Hematopoietic multipotent progenitor cell treated with erythropoietin and hydrocortisone succinate and interleukin-3 and kit ligand, for 8 days (in vitro differentiated cells): ENCODE measurements at places on chromosomes 1 and 21.

GRCh38 chr1:89472253-89472652 is 52.4 kb upstream of the LRRC8B start:
- DNase-seq = no peak

- DNase-seq = no peak
Measured at GRCh38 chr21:46603228-46603627, 1.7 kb downstream of the S100B start.

- no peak for DNase-seq
Measured at GRCh38 chr1:245258271-245258920, 103.6 kb downstream of the KIF26B start.

DNA sequence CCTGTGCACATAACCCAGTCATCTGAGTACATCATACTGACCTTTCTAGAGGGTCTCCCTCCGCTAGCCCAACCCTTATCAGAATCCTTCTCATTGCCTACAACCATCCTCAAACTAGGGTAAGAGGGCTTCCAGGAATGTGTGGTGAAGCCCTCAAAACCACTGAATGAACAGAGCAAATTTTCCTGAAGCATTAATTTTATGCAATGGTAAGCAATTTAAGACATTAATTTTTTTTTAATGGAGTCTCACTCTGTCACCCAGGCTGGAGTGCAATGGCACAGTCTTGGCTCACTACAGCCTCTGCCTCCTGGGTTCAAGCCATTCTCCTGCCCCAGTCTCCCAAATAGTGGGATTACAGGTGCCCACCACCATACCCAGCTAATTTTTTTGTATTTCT is 86.1 kb upstream of the ZNF281 start:
- DNase-seq = no peak

DNA sequence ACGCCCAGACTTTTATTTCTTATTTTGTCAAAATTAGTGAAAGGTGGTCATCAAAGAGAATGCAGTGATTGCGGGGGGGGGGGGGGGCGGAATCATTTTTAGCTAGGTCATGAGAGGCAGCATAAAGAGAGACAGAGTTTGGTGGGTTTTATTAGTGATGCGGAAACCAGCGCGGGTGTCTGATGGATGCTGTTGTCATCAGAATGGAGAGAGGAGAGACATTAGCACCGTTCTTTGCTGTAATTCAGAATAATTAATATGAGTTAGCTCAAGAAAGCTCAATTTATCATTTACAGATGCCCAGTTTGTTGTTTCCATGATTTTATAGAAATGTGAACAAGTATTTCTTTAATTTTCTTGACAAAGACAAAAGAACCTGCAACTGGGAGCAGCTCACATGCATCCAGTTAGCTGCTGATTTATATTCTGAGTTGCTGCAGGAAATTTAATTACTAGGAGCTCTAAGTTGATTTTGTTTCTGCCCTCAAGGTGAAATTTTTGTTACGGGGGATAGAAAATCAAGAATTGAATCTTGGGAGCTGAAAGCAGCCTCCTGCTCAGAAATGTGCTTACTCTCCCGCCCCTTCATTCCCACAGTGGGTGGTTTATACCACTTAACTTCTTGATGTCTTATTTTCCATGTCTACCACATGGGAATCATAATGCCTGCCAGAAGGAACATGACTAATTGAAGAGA is 133.4 kb upstream of the MAP1LC3C start:
- no peak for DNase-seq

- DNase-seq = no peak
Measured at GRCh38 chr1:96367791-96368190, 353.8 kb upstream of the PTBP2 start.

DNA sequence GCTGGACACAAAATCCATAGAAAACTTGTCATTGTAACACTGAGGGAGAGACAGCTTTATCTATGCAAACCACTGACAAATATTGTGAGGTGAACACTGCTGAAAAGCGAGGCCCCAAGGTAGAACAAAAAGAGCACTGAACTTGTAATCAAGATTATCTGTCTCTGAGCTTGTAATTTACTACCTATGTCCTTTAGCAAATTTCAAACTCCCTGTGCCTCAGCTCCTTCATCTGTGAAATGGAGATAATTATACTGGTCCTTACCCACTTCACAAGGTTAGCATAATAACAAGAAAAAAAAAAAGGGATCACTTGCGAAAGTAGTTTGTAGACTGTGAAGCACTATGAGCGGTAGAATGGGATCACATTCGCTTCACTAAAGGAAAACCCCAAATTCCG is 4.9 kb upstream of the NUCKS1 start:
- no peak for DNase-seq

DNA sequence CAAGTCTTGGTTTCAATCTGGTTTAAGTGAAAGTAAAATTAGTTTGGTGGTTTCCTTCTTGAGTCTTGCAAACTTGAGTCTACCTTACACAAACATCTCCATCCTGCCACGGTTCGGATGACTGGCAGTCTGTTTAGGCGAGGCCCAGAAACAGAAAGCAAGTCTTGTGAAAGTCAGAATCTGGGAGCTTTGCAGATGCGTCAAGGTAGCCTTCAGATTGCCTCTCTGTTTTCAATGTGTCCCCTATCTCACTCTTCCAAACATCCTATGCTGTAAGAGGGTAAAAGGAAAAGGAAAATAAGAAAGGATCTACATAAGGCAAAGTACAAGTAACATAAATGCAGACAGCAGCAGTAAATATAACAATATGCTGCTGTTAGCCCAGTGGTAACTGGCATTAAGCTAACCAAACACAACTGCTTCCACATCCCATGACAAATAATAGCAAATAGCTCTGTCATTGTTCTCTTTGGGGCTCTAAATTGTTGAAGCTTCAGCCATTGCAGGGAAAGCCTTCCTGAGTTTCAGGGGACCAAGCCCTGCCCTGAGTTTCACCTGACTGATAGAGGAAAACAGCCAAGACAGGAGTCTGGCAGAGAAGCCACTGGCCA is 26.2 kb upstream of the C1orf105 start:
- no peak for DNase-seq

DNA sequence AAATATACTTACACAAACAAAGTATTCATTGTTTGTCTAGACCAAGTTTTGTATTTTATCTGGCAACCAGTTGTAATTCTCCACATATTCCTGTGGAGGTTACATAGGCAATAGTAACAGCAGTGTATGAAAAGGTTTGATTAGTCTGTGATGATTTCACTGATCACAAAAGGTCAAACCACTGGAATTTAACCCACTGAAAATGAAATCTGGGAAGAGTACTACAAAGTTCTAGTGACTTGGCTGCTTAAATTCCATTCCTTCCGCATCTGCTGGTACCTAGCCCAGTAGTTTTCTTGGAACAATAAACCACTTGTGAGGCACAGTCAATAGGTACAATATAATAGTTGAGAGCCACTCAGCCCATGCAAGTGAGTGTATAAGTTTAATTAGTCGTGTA is 205.4 kb downstream of the NFIA start:
- no peak for DNase-seq

GRCh38 chr1:178075333-178075732 is 18.6 kb upstream of the RASAL2 start:
- DNase-seq = no peak

- no peak for DNase-seq
Measured at GRCh38 chr1:202801175-202801574, 7.0 kb downstream of the KDM5B start.

DNA sequence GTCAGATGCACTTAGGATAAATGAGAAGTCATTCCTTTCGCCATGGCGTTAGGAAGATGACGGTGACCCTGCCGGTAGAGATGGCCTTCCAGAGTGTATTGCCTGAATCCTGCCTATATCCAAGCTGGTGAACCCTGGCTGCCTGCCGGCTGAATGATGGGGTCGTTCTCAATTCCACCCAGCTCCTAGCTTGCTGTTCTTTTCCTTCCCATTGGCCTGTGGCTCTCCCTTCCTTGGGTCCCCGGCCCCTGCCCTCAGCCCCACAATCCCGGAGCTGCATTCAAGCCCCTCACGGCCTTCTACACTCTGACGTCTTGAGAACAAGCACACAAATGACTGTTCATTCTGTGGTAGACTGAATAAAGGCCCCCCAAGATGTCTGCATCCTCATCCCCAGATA is 28.2 kb upstream of the ZBTB21 start:
- no peak for DNase-seq

- no peak for DNase-seq
Measured at GRCh38 chr1:30307182-30307581, 416.2 kb downstream of the MATN1 start.

GRCh38 chr1:190273161-190273560 is 204.5 kb downstream of the BRINP3 start:
- no peak for DNase-seq

- no peak for DNase-seq
Measured at GRCh38 chr1:31834501-31834900, 18.7 kb upstream of the SPOCD1 start.

DNA sequence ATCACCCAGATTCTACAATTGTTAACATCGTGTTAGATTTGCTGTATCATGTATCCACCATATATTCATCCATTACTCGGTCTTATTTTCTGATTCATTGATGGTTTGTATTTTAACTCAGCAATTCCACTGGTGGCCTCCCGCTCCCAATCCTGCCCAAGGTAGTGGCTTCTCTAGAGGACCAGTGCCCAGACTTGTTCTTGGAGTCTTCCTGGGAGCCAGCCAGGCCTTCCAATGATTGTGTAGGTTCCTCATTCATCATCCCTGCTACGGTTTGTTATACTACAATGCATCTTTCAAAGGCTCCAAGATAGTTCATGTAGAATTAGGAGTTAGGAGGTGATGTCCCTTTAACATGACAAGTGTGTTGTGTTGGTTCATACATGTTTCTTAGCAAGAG is 451.1 kb downstream of the SETD4 start:
- no peak for DNase-seq

DNA sequence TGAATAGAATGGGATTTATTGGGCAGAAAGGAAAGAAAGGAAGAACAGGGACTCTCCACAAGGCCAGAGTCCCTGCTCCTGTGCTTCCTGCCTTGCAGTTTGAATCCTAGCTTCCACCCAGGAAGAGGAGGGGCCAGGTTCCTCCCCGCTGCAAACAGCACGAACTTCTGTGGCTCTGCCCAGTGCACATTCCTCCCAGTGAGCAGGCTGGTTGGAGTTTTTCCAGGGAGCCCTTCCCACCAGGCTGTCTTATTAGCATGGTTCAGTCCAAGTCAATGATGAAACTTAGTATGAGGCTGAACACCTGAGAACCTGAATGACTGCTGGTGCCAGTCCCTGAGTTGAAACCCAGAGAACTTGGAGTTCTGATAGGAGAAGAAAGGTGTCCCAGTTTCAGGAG is 247.2 kb downstream of the DUSP10 start:
- no peak for DNase-seq

DNA sequence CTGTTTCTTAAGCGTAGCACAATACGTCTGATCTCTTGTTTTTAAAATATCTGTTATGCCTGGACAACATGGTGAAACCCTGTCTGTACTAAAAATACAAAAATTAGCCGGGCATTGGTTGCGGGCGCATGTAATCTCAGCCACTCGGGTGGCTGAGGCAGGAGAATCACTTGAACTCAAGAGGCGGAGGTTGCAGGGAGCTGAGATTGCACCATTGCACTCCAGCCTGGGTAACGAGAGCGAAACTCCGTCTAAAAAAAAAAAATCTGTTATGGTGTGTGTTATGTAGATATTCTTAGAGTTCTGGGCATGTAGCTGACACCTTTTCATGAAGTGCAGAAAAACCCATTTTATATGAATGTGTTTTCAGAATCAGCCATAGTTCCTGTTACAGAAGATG is 38.2 kb downstream of the RABGAP1L start:
- DNase-seq = no peak

DNA sequence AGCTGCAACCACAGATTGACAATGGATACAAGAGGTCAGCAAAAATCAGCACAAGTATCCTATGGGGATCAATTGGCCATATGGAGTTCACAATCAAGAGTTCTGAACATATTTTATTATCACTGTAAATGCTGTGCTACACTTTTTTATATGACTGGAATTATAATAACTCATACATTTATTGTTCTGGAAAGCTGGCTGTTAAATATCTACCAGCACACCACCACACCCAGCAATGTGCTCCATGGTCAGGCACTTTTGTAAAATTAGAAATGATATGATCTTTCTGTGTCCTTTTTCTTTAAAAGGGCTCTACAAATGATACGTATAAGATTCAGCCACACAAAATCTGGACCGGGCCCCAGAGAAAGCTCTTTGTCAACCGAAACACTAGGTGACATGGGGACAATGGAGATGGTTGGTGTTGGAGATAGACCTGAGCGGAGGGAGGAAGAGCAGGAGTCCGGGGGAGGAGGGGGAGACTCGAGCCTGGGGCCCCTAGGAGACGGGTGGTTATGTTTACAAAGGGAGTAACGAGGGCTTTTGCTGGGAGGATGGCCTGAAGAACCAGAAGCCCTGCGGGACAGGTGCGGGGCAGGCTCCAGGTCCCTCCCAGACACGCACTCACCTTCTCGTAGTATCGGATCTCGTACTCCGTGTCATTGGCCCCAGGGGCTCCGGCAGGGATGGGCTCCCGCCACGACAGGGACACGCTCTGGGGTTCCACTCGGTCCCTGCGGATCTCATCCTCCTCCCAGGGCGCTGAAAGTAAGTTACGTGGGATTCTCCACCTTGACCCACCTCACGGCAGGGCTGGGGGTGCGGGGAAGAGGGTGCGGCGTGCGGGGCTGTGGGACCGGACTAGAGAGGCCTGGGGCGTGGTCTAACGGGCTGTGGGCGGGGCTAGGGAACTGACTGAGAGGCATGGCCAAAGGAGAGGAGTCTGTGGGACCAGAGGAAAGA is 30.0 kb downstream of the EPHA10 start:
- peak; percentile 10 for DNase-seq

DNA sequence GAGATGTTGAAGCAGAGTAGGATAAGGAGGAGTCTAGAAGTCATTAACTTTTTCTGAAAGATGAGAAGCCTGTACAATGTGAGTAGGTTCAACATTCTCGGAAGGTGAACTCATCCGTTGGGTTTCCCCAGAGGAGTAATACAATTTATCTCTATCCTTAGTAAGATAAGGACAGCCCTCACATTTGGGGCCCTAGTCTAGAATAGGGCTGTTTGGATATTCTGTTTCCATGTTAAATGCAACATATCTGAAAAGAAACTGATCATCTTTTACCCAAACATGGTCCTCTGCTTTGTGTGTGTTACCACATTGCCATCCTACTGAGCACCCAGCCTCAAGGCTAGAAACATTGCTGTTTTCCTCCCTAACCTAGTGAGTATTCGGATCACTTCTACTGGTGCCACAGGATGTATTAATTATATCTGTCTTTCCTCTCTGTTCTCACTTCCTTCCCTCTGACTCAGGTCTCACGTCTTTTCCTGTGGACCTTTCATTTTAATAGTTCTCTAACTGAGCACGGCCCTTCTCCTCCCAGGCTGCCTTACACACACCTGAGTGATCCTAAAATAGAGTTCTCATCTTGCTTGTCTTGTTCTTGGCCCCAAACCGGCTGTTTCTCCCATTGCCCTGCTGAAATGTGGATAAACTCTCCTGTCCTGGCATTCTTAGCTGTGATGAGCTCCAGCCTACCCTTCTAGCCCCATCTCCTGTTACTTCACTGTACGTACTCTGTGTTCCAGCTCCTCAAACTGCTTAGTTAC is 91.7 kb downstream of the CDC14A start:
- no peak for DNase-seq

- no peak for DNase-seq
Measured at GRCh38 chr1:218642033-218642948, 297.2 kb downstream of the TGFB2 start.

- DNase-seq = no peak
Measured at GRCh38 chr1:231171623-231172197, 9.9 kb downstream of the TRIM67 start.

- no peak for DNase-seq
Measured at GRCh38 chr1:17829579-17829978, 74.4 kb downstream of the ACTL8 start.
